NCI-H187 treated with DMSO at 0.1 percent for 48 hours (cell line): ENCODE measurements at places on chromosomes 7 and 10.

GRCh38 chr10:132848951-132849545 is 63.1 kb upstream of the NKX6-2 start:
- DNase-seq, result no peak

DNA sequence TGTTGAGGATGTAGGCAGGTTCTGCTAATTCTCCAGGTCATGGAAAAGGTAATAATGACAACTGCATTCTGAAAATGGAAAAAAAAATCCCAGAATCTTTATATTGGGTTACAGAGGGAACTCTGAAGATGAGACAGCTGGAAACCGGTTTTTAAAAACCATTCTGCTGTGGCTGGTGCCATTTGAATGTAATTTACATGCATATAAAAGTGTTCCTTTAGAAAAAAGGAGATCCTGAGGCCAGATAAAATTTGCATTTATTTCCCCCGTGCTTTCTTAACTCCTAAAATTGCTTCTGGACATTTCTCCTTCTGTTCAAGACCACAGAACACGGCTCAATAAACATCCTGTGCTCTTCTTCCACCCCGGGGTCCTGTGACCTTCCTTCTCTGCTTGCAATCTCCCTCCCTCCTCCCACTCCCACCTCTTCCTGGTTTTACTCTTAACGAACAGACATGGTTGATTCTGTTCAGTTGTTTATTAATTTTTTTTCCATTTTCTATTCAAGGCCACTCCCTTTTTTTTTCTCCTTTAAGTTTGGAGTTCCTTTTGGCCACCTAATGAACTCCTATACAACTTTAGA is 41.6 kb downstream of the SH2D4B start:
- DNase-seq, result no peak

DNA sequence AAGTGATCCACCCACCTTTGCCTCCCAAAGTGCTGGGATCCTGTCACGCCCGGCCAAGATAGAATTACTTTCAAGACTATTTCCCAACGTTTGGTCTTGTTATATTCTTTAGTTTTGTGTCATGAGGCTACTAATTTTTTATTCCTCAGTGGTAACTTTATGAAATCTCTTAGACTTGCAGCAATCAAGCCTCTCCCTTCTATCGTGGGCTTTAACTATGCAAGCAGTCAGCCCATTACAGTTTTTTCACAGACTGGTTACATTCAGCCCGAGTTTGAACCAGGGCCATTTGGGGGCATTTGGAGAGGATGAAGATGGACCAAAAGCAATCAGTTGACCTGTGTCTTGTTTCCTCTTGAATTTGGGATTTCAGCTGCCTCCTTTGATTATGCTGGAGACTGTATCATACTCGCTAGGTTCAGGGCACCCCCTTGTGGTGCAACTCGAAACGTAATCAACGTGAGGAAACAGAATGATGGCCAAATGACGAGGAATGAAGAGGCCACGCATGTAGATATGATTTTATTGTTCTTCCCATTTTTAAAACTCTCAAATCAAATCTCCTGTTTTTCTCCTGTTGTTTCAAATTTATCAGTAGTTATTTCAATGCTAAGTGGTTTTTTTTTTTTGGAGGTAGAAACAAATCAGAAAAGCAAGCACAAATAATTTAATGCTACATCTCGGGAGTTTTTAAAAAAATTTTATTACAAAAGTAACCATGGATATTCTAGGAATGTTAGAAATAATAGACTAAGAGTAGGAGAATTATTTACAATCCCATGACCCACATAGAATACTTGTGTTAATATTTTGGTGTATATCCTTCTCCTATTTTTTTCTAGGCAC is 151.6 kb downstream of the KIAA1217 start:
- DNase-seq, result no peak

- no peak for DNase-seq
Measured at GRCh38 chr7:116122972-116123595, 87.3 kb upstream of the TES start.

GRCh38 chr7:133550145-133550544 is 297.3 kb downstream of the EXOC4 start:
- no peak for DNase-seq

DNA sequence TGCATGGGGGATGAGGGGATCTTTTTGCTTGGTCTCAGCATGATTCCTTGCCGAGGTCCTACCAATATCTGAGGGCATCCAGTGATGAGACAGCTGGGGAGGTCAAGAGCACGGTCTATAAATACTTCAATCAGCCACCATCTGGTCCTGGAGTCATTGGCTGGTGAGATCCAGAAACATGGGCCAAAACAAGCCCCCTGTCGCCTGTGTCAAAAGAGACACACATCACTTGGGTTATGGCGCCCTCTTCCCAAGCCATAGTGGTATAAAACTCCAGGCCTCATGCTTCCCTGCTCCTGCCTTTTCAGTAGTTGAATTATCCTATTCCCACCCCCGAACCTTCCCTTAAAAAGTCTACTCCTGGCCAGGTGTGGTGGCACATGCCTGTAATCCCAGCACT is 60.9 kb downstream of the SLC35B4 start:
- DNase-seq, result no peak

DNA sequence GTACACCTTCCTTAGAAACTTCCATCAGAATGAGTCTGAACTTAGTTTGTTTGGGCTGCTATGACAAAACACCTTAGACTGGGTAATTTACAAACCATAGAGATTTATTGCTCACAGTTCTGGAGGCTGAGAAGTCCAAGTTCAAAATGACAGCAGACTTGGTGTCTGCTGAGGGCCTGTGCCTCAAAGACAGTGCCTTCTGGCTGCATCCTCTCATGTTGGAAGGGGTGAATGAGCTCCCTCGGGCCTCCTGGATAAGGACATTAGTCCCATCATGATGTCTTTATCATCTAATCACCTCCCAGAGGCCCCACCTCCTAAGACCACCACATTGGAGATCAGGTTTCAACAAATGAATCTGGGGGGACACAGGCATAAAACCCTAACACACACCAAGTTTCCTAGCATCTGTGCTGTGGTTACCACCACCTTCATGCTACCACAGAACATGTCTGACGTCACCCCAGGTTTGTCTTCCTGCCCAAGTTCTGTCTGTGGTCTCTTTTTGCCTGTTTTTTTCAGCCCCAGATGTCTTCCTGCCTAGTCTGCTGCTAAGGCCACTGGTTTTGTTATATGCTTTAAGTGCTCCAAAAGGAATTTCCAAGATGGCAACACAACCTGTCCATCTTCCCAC is 150.9 kb upstream of the COBL start:
- DNase-seq, result no peak

- no peak for DNase-seq
Measured at GRCh38 chr10:45386657-45387056, 12.6 kb downstream of the ALOX5 start.

DNA sequence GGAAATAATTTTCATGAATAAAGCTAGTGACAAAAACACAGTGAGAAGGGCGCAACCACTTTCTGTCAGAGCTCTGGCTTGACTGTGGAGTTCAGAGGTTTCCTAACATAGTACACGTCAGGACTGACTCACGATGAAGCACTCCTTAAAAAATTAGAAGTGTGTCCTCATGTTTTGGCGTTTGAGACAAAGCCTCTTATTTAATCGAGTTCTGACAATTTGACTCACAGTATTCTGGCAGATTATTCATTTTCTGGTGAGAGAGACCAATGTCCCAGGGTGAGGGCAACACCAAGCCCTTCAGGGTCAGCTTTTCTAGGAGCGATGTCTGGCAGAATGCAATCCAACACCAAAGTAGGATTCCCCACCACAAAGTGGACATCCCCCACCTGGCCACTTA is 108.7 kb downstream of the DIP2C start:
- no peak for DNase-seq

- no peak for DNase-seq
Measured at GRCh38 chr7:113268757-113269156, 150.4 kb upstream of the SMIM30 start.

- no peak for DNase-seq
Measured at GRCh38 chr10:34291466-34292193, 523.5 kb downstream of the PARD3 start.

DNA sequence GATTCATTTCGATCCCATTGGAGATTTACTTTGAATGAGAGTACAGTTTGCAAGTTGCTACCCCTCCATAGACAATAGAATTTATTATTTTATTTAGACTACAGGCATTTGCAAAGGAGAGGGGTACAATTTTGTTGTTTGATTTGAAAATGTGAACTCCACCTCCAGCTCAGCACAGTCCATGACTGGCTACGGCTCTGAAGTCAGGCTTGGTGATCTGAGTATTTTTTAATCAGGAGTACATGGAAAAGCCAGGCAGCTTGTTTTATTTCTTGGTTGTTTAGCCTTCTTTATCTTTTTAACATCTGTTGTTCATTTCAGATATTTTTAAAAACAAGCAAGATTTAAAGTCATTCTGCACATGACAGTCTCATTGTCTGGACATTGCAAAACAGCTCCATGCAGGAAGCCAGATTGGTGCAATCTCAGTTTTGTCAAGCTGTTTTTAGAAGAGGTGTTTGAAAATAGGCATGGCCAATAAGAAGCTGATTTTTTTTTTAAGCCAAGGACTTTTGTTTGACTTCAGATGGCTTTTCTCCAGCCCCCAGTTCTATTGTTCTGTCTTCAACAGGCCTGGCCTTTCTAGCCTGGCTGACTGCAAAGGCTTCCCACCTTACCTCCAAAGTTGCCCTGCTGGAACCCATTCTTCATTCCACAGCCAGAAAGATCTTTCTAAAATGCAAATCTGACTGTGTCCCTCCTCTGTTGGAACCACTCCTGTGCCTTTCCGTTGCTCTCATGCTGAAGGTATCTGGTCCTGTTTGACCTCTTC is 12.2 kb downstream of the PLXDC2 start:
- no peak for DNase-seq

DNA sequence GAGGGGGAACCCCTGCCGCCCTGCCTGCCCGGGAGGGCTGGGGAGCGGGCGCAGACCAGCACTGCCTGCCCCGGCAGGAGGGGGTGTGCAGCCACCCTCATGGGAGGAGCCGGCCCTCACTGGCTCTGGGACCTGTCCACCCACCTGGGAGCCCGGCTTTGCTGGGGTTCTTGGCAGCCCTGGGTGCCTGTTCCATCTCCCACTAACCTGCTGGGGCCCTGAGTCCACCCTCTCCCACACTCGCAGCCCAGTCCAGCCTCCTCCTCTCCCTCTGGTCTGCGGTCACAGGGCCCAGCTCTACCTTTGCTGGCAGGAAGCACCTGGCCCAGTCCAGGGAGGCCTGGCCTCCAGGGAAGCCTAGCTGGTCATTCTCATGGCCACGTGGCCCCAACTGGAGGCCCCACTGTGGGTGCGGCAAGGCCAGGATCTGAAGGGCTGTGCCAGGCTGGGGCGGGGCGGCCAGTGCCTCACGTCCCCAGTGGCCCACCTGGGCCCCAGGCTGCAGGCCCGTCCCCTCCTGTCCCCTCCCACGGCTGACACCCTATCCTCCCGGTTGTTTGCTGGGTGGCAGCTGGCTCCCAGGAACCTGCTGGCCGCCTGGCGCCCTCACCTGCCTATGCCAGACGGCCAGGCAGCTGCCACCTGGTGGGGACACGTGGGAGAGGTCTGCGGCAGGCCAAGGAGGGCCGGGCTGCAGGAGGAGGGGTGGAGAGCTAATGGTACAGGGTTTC is at the start of gene TMEM184A:
TSS of gene TMEM184A (minus strand) at position 393 of the 731 bp plus-strand sequence. CDS start 721 bp downstream, outside the sequence.
- DNase-seq, result peak; percentile 83

- no peak for DNase-seq
Measured at GRCh38 chr10:67815571-67816059, 22.4 kb downstream of the DNAJC12 start.

DNA sequence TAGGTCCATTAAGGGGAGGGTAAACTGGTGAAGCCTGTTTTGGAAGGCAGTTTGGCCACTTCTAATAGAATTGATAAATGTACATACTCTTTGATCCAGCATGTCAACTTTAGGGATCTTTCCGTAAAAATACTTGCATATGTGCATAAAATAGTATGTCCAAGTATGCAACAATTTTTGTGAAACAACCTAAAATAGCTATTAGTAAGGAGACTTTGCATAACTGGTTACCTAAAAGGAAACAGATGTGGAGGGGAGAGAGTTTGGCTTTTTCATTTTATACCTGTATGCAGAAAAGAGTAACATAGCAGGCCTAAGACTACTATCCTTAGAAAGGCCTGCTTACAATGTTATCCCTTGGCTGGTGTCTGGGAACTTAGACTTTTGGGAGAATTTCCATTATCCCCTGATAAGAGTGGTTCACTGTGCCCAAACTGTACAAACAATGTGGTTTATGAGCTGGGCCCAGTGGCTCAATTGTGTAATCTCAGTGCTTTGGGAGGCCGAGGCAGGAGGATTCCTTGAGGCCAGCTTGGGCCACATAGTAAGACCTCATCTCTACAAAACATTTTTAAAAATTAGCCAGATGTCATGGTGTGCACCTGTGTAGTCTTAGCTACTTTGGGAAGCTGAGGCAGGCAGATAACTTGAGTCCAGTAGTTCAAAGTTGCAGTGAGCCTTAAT is 21.3 kb downstream of the PTPN12 start:
- DNase-seq, result no peak

- no peak for DNase-seq
Measured at GRCh38 chr10:29543715-29544114, 91.1 kb downstream of the SVIL start.

GRCh38 chr7:130998993-130999602 is 265.1 kb upstream of the KLF14 start:
- DNase-seq, result no peak

- no peak for DNase-seq
Measured at GRCh38 chr7:76278540-76278939, 23.9 kb upstream of the HSPB1 start.

GRCh38 chr10:33859319-33860022 is 525.0 kb upstream of the NRP1 start:
- DNase-seq, result no peak

- DNase-seq, result no peak
Measured at GRCh38 chr10:120431251-120431651, 25.8 kb upstream of the PLPP4 start.

GRCh38 chr7:5495581-5496375 is 72.1 kb upstream of the TNRC18 start:
- no peak for DNase-seq

- no peak for DNase-seq
Measured at GRCh38 chr10:27774831-27775230, 29.2 kb upstream of the MKX start.

DNA sequence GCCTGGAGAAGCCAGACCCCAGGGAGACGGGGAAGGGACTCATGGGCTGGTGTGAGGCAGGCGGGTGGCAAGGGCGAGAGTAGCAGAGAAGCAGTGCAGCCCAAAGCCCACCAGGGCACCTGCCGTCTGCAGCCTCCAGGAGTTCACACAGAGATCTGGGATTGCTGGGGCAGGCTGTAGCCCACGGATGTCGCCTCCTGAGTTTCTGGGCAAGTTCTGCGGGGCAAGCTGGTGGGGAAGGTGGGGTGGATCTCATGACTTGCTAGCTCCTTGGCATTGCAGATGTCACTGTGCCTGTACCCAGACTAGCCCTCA is 6.0 kb downstream of the ADCK2 start:
- DNase-seq, result no peak

- DNase-seq, result no peak
Measured at GRCh38 chr10:111822661-111823060, 360.9 kb downstream of the GPAM start.

- no peak for DNase-seq
Measured at GRCh38 chr10:71045204-71045809, 156.9 kb upstream of the PCBD1 start.
